ENCODE measurements at places on chromosomes 1 and 21.

DNA sequence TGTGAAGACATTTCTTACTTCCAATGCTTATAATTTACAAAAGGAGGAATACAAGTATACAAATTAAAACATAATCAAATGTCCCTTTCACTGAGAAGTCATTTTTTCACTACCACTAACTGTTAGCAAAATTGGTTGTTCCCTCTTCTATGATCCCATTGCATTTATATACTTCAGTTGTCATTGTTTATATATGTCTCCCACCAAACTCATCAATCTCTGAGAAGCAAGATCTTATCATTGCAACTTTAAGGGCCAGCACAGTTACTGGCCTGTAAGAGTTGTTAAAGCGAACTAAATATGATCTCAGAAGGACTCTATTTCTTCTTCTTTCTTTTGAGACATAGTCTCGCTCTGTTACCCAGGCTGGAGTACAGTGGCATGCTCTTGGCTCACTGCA lies 223.3 kb upstream of the DMRTA2 start:
- DNase-seq: no peak

DNA sequence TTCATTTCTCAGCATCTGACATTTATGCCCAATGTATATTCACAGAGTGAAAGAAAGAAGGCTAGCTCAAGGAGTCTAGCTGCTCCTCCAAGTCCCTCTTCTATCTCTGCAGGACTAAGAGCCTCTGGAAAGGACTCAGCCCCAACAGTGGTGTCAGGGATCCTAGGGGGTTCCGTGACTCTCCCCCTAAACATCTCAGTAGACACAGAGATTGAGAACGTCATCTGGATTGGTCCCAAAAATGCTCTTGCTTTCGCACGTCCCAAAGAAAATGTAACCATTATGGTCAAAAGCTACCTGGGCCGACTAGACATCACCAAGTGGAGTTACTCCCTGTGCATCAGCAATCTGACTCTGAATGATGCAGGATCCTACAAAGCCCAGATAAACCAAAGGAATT lies 3.7 kb downstream of the LY9 start:
- DNase-seq: no peak

DNA sequence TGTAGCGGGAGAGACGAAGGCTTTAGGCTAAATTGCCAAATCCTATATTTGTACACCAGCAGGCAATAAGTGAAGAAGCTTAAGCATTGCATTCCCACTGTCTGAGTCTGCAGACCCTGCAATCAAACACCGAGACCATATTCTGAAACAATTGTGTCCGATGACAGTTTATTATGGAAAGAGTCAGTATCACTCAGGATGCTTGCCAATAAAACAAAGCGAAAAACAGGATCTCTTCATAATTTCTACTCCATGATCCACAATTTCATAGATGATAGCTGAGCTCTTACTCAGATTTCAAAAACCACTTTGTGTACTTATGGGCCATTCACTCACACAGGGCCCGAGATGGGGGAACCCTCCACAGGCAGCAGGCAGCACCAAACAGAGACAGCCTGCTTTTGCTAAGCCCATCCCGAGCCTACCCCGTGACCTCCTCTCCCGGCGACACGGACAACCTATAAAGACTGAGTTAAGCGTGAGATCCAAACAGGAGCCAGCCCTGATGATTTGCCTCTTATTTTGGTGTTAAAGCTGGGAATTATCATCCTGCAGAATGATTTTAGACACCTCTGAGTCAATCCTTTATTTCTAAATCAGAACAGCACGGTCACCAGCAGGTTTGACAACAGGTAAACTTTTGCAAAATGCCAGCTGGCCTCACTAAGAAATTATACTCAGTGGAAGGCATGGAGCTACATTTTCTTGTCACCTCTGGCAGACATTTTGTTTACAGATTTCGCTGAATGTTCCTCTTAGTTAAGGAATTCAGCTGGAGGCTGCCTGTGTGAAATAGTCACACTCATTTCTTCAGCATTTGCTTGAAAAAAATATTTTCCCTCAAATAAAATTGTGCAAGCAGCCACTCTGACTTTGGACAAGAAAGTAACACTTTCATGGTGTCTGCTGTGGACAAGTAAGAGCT lies 212.4 kb downstream of the GPATCH2 start:
- DNase-seq: no peak

DNA sequence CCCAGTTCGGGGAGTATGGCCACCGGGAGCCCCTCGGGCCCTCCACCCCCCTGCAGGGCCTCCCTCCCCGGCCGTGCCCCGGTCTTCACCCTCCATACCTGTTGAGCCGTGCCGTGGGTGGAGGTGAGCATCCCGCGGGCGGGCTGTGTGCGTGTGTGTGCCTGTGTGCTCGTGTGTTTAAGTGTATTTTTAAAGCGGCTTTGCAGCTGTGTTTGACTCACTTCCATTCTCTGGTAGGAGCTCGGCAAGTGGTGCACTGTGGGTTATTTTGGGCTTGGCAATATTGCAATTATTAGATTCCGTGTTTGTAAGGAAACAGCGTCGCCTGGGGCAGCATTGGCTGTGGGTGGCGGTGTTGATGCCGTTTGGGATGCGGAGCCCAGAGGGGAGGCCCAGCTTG lies 20.3 kb upstream of the PLCH2 start:
- DNase-seq: no peak

DNA sequence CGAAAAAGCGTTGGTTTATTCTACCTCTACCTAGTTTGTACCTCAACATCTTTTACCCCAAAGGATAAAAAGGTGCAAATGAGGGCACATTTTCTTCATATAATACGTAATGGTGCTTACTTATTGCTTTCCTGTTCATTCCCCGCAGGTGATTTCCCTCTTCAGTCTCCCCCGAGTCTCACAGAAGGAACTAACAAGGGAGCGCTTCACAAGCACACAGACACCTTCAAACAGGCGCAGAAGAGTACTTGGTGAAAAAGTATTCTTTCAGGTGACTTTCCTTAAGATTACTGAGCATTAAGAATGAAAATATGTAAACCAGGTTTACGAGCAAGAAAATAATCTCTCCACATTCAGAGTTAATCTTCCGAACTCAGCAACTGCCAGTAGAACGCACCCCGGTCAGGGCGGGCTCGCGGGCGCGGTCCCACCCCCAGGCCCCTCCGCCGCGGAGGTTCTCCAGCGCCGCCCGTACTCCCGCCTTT lies 511 bp upstream of the RABGAP1L start:
- DNase-seq: no peak

DNA sequence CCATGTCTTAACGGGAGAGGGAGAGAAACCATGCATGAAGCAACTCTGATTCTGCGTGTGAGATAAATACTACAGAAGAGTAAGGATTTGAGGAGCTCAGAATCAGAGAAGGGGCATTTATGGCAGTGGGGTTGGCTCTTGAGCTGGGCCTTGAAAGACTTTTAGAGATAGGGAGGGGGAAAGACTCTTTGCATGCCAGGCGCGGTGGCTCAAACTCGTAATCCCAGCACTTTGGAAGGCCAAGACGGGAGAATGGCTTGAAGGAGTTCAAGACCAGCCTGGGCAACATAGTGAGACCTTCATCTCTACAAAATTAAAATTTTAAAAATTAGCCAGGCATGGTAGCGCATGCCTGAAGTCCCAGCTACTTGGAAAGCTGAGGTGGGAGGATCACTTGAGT lies 672 bp downstream of the ARMH1 start:
- DNase-seq: no peak

DNA sequence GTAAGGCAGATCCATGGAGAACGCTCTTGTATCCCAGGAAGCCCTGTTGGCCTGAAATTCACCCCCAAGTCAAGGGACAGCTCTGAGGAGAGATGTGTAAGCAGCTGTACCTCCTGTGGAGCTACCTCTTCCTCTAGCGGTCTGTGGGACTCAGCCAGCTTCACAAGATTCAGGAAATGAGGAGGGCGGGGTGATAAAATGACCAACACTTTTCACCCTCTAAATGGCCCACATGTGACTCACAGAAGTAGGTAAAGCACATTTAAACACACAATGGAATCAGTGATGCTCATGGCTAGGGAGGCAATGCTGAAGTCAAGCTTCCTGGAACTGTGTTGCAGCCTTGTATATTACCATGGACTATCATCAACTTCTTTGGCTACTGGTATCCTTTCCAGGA lies at the start of gene SH2D1B:
Gene SH2D1B, minus strand, starts transcription at position 135 of the 400 bp plus-strand sequence. Its CDS starts 120 bp downstream, at position 15.
- DNase-seq: no peak

GRCh38 chr1:7550981-7551380 lies 220.1 kb upstream of the VAMP3 start:
- DNase-seq: no peak

- peak; percentile 48 for DNase-seq
These were observed 51.9 kb upstream of the CD34 start for GRCh38 chr1:207962716-207963426.

- DNase-seq: no peak
These were observed 87.1 kb downstream of the DAB1 start for GRCh38 chr1:57336793-57337192.

GRCh38 chr1:154821083-154821482 lies 49.0 kb downstream of the KCNN3 start:
- no peak for DNase-seq

DNA sequence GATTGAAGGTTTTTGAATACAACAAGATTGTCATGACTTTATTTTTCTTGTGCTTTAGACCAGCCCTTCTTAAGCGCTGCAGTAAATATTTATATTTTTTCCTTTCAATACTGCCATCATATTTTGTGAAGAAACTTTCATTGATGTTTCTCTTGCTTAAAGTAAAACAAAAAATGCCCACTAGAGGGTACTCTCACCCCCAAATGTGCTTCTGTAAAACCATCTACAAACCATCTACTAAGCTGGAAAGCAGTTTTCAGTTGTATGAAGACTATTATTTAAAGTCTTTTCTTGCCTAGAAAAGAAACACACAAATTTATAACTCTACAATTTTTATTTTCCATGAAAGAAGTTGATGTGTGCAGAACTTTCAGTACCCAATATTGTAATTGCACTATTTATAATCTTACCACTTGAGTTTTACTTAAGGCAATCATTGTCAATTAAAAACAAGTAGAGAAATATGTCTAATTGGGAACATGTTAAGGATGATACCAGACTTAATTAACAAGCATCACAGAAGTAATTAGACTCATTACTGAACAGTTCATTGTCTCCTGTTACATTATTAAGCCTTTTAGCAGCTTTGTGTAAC lies 10.7 kb downstream of the LEPR start:
- peak; percentile 78 for DNase-seq

- DNase-seq: no peak
These were observed 142.9 kb downstream of the GLUL start for GRCh38 chr1:182248721-182249120.

GRCh38 chr1:60055336-60055735 lies 18.2 kb downstream of the C1orf87 start:
- no peak for DNase-seq

GRCh38 chr21:44763050-44763378 lies 38.6 kb downstream of the UBE2G2 start:
- DNase-seq: no peak

DNA sequence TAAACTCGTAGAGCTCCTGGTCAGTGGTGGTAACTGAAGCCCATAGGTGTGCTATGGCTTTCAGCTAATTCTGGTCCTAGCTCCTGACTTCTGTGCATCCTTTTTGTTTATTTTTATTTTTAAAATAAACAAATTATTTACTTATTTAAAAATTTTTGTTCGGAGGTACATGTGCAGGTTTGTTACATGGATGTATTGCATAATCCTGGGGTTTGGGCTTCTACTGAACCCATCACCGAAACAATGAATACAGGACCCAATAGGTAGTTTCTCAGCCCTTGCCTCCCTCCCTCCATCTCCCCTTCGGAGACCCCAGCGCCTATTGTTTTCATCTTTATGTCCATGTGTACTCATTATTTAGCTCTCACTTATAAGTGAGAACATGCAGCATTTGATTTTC lies 143.8 kb downstream of the URB2 start:
- no peak for DNase-seq

DNA sequence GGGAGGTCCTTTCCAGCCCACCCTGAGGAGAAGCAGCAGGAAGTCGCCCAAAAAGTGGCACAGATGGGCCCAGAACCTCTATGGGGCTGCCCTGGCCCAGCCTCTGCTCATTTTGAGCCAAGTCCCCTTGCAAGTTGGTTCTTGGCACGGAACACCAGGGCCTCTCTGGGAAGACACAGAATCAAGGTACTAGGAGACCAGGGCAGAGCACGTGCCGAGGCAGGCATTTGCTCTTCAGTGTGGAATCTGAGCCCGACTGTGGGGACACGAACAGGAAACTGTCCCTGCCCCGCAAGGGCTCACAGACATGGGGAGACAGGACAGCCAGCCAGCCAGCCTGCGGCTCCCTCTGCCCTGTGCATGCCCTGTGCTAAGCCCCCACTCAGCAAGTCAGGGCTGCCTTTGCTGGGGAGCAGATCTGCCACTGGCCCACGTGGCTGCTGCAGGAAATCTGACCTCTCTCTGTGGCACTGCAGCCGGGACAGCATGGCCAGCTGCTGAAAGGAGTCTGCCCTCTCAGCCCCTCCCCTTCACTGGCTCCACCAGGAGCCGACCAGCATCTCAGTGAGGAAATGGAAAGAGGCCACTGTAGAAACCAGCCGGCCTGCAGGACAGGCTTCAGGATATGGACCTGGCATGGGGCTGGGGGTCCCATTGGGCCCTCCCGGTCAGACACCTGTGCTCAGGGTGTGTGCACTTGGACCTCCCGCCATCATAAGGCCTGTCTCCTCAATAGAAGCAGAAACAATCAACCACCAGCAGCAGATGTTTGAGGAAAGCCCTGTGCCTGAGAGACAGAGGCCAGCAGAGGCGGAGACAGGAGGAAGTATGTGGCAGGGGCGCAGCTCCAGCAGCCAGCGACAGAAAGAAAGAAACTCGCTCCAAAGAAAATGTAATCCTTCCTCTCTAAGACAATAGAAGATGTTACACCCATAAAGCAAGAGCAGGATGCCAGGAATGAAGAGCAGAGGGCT lies 3.7 kb downstream of the ARHGEF16 start:
- no peak for DNase-seq

- DNase-seq: no peak
These were observed 184.3 kb downstream of the ZC3H11B start for GRCh38 chr1:219428651-219429050.

GRCh38 chr1:5707566-5708345 lies 284.5 kb downstream of the NPHP4 start:
- DNase-seq: no peak

DNA sequence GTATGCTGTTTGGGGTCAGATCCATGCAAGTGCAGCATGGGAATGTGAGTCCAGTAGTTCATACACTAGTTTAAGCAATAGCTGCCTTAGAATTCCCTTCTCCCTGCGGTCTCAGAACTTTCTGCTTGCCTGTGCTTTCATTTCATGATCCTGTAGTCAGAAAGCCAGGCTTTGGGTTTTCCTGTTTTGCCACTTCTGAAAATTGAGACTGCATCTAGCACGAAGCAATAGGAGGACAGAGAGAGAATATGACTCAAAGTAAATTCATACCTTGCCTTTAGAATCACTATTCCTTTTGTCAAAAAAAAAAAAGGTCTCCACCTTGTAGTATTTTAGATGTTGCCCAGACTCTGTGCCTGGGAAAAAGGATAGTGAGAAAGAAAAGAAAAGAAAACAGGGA lies 161.2 kb upstream of the SNX7 start:
- no peak for DNase-seq

GRCh38 chr1:57868239-57868638 lies 444.4 kb upstream of the DAB1 start:
- no peak for DNase-seq

All from cardiac fibroblast (primary cell).